Ascending aorta (tissue), 2 donors: ENCODE measurements at places on chromosomes 13 and 19.

DNA sequence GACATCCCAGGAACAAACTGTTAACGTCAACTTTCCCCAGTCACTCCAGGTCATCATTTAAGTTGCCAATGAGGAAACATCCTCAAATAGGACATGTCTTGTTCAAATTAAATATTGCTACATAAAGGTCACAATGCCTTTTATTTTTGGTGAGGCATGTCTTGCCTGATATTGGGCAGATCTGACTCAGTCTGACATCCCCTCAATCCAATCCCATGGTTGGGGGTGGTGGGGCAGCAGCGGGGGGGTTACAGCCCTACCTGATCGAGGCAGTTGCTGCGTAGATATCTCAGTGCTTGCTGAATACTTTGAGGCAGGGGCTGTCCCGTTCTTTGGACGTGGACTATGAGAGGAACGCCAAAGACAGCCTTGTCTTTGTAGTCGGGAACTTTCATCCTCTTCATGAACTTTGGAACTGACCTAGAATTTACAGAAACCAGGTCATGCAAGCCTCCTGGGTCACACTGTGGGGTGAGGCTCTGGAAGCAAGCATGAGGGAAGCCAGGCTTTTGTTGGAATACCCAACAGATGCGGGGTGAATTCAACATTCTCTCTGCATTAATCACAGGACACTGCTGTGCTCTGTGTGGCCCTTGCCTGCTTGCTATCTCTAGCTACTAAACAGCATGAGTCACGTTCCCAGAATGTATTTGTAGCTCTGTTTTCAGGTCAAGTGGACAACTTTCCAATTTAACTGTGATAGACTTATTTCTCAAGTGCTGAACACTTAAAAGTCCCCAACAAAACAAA, 109.8 kb downstream of the KL start:
- H3K4me1 ChIP-seq: peaks cover 20% of the 10 kb centered on the region
- peak overlapping the region; percentile 74 for H3K27ac ChIP-seq
- H3K36me3 ChIP-seq: peaks cover 13% of the 10 kb centered on the region
- H3K27me3 ChIP-seq: no peaks in the 10 kb centered on the region
- no peak for DNase-seq

- DNase-seq: no peak
- H3K4me3 ChIP-seq: no peak overlapping the region
- H3K27ac ChIP-seq: no peak overlapping the region
- no peaks in the 10 kb centered on the region for H3K4me1 ChIP-seq
Observed at GRCh38 chr13:99072941-99073340, 95.1 kb upstream of the DOCK9 start.

DNA sequence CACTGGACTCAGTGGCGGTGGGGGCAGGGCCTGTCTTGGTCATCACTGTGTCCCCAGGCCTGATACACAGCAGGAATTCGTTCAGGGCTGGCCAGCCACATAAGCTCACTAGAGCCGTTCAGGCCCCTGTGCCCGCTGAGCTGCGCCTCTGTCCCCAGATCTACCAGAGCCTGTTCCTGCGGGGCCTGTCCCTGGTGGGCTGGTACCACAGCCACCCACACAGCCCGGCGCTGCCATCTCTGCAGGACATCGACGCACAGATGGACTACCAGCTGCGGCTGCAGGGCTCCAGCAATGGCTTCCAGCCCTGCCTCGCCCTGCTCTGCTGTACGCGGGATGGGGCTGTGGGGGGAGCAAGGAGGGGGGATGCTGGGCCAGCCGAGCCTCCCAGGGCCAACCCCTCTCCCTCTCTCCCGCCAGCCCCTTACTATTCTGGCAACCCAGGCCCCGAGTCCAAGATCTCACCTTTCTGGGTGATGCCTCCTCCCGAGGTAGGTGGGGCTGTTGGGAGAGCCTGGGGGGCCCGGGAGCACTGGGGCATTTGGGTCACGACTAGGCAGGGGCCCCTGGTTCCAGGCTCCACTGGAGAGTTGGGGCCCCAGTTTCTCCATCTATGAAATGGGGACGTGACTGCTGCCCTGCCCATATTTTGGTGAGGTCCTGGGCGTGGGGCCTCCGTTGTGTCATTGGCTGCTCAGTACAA, 13.9 kb downstream of the MPND start:
- no peak overlapping the region for H3K27ac ChIP-seq
- H3K4me3 ChIP-seq: no peak overlapping the region
- DNase-seq: no peak
- no peaks in the 10 kb centered on the region for H3K27me3 ChIP-seq
- H3K36me3 ChIP-seq: peaks cover 32% of the 10 kb centered on the region

GRCh38 chr19:14519860-14520407, 1.7 kb upstream of the DNAJB1 start:
- H3K27me3 ChIP-seq: no peaks in the 10 kb centered on the region
- H3K27ac ChIP-seq: peak overlapping the region; percentile 94
- no peak for DNase-seq
- H3K36me3 ChIP-seq: peaks cover 14% of the 10 kb centered on the region
- no peak overlapping the region for H3K4me3 ChIP-seq
- peaks cover 27% of the 10 kb centered on the region for H3K4me1 ChIP-seq

GRCh38 chr13:114064450-114065140, 67.8 kb downstream of the RASA3 start:
- peak overlapping the region; percentile 99 for H3K27ac ChIP-seq
- H3K4me1 ChIP-seq: peaks cover 41% of the 10 kb centered on the region
- H3K36me3 ChIP-seq: no peaks in the 10 kb centered on the region

DNA sequence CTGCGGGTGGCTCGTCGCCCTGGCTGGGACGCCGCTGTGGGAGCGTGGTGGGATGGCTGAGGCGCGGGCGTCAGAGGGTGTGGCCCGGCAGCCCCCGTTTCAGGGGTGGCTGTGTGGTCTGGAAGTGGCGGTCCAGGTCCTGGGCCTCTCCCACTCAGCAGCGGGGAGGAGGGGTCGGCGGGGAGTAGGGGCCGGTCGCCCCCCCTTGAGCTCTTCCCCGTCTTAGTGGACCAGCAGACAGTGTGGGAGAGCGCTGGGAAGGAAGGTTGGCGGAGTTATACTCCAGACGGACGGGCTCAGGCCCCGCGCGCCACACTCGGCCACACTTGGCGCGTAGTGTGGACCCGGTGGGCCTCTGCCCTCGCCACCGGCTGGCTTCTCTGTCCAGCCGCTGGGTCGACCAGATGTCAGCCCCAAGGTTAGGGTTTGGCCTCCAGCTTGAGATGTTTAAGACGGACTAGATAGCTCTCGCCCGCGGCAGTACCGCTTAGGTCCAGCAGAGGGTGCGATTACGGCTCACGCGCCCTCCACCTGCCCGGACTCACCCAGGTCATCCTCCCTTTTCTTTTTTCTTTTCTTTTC, 21.7 kb upstream of the ZNF429 start:
- peak overlapping the region; percentile 25 for H3K4me3 ChIP-seq
- no peak for DNase-seq
- H3K27me3 ChIP-seq: no peaks in the 10 kb centered on the region
- no peaks in the 10 kb centered on the region for H3K4me1 ChIP-seq
- H3K36me3 ChIP-seq: no peaks in the 10 kb centered on the region

DNA sequence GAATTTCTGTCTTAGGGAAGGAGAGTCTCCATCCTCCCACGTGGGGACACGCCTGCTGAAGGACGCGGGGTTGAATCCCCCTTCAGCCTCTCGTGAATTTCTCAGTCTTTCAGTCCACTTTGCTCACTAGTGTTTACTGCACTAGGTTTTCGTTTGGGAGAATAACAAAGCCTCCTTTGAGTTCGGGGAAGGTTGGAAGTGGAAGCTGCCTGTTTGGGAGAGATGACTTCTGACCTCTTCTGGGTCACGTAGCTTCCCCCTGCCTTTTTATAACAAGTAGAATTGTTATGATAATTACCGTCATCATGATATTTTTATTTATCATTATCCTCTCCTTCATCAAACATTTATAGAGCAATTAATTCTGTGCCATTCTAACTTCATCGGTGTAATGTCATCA, 60.7 kb downstream of the ATP11A start:
- no peaks in the 10 kb centered on the region for H3K4me1 ChIP-seq
- DNase-seq: no peak
- no peak overlapping the region for H3K27ac ChIP-seq
- no peak overlapping the region for H3K4me3 ChIP-seq

GRCh38 chr13:104757712-104758111, 1691.5 kb upstream of the SLC10A2 start:
- no peaks in the 10 kb centered on the region for H3K4me1 ChIP-seq
- H3K27ac ChIP-seq: no peak overlapping the region
- no peak overlapping the region for H3K4me3 ChIP-seq
- no peaks in the 10 kb centered on the region for H3K36me3 ChIP-seq
- no peaks in the 10 kb centered on the region for H3K27me3 ChIP-seq
- no peak for DNase-seq
